Calu3 (cell line): ENCODE measurements at places on chromosomes 2 and 18.

DNA sequence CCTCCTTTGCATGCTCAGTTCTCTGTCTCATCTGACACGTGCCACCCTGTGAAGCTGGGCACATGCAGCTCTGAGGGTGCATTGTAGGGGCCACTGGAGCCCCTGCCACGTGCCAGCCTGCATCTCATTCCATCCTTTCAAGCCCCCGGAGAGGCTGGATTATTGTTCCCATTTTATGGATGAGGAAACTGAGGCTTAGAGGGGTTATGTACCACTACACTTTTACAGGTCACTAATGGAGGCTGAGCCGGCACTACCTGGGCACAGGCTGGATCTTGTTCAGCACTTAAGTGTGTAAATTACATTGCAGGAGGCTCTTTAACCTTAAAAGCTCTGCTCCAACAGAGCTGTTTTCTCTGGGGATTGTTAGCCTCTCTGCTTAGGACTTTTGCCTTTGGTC, 47.5 kb downstream of the KCNIP3 start:
- no peak for DNase-seq

GRCh38 chr2:8159211-8159965, 522.5 kb upstream of the ID2 start:
- DNase-seq = no peak

- no peak for DNase-seq
Measured at GRCh38 chr2:83365476-83365875, 1093.6 kb downstream of the SUCLG1 start.

GRCh38 chr2:127657232-127657595, 11.3 kb downstream of the GPR17 start:
- no peak for DNase-seq

- DNase-seq = no peak
Measured at GRCh38 chr2:217976301-217976700, 26.5 kb downstream of the TNS1 start.

- no peak for DNase-seq
Measured at GRCh38 chr18:8354304-8354703, 254.9 kb upstream of the RAB12 start.

DNA sequence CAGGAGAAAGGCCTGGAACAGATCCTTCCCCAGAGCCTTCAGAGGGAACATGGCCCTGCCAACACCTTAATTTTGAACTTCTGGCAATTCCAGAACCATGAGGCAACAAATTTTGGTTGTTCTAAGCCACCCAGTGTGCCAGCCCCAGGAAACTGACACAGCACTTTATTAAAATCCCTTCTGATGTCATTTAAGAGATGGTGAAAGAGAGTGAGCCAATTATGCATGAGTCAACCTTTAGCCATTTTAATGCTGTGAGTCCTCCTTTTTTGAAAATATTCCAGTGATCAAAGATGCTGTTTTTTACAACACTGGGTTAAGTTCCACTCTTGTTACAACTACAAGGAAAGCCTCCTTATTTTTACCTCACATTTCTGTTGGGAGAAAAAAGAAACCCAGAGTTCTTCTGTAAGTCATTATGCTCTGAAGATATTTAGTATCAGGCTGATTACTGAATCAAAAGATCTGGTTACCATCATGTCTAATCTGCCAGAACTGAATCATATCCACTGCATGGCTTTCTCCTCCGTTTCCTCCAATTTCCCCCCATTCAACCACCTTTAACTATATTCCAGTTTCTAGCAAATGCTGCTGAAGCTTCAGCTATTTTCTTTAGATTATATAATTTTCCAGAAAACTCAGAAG, 235.4 kb downstream of the TXNL1 start:
- no peak for DNase-seq

GRCh38 chr2:184628051-184628450, 29.7 kb downstream of the ZNF804A start:
- no peak for DNase-seq

DNA sequence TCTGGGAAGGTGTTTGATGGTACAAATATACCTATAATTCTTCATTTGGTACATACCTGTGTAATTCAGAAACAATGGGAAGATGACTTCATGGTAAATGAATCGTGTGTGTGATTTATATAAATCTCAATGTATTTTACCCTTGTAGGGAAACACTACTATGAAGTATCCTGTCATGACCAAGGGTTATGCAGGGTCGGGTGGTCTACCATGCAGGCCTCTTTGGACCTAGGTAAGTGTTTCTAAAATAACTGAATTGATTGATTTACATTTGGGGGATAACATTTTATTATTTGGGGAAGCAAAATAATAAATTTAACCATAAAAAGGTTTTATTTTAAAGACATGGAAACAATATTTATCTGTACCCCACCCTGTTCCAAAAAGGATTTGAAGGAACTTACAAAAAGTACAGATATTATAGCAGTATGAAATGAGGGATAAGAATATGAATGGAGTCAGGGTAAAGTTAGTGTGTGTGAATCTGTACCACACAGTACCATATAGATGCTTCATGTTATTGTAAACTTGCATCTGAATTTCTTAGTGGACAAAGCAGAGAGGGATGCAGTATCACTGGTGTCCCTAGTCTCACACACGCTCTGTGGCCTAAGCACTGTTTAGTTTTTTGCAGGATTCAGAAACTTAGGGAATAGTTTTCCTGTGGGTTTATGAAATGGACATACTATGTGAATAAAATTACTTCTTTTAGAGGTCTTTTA, 11.5 kb downstream of the DDX1 start:
- no peak for DNase-seq

DNA sequence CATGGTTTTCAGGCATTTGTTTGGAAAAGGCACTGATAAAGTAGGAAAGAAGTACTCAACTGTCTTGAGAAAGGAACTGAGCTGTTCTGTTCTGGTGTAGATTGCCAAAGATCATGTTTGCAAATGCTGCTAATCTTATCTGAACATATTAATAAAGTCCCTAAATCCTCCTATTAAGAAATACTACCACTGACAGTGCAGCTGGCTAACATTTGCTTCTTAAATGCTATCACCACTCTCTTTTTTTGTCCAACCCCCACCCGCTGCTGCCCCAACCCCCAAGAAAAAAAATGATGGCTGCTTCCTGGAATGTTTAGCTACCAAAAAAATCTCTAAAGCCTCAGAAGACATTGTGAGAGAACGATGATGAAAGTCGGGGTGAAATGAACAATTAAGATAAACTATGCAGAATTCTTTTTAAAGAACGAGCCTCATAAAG, 130.7 kb downstream of the CCBE1 start:
- DNase-seq = no peak

DNA sequence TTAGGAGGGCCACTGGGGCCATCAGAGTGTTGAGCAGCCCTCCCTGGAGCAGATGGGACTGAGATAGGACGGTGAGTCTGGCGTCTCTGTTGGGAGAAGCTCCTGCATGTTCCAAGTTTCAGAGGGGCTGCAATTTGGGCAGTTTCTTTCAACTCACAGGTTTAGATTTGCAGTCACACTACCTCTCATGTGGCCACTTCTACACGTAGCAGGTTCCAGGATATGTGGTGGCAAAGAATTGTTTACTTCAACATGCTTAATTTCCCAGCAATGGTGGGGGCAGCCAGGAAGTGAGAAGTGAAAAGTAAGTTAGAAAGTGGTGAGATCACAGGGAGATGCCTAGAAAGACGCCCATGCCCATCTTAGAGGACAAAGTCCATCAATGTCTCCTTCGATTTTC, 9.3 kb downstream of the NCK2 start:
- no peak for DNase-seq

DNA sequence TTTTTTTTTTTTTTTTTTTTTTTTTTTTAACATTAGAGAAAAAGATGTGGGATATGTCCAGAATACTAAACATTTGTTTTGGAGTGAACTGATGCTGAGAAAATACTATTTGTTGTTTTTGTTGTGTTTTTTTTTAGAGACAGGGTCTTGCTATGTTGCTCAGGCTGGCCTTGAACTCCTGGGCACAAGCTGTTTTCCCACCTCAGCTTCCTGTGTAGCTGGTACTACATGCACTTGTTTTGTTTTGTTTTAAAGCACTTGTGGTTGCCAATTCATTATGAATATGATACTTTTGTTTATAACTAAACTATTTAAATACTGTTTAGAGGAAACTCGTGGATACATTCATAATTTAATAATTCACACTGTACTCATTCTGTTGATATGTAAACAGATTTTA, 33.4 kb upstream of the DYSF start:
- no peak for DNase-seq

- peak; percentile 42 for DNase-seq
Measured at GRCh38 chr2:31467426-31467825, 52.9 kb upstream of the XDH start.

- no peak for DNase-seq
Measured at GRCh38 chr2:140023291-140023690, 1243.1 kb upstream of the NXPH2 start.

- no peak for DNase-seq
Measured at GRCh38 chr2:211367711-211368110, 811.3 kb downstream of the CPS1 start.

DNA sequence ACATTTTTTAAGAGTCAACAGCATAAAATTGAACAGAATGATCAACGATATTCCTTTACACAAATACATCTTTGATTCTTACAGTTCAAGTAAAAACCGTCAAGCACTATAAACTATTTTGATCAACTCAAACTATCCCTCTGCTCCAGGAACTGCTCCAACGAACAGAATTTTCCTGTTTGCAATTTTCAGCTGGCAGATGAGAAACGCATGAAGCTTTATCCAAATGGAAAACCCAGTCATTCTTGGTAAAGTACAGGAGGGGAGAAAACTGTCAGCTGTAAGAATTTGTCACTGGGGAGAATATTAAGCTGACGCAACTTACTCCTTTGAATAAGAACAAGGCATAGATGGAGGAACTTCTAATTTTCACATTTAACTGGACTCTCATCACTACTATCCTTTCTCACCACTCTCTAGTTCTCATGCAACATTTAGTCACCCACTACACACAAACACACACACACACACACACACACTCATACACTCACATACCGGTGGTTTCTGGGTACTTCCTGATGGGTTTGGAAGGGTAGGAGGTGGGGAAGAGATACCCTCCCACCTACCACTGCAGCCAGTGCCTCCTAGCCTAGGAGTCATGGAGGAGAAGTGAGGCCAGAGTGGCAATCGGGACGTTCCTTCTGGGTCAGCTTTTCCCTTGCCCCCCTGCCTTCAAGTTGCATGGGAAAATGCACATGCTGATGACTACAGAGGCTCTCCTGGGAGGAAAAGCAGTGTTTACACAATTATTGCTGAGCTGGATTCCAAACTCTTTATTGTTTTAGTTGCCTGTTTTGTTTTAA, 54.0 kb upstream of the SPATS2L start:
- DNase-seq = no peak

DNA sequence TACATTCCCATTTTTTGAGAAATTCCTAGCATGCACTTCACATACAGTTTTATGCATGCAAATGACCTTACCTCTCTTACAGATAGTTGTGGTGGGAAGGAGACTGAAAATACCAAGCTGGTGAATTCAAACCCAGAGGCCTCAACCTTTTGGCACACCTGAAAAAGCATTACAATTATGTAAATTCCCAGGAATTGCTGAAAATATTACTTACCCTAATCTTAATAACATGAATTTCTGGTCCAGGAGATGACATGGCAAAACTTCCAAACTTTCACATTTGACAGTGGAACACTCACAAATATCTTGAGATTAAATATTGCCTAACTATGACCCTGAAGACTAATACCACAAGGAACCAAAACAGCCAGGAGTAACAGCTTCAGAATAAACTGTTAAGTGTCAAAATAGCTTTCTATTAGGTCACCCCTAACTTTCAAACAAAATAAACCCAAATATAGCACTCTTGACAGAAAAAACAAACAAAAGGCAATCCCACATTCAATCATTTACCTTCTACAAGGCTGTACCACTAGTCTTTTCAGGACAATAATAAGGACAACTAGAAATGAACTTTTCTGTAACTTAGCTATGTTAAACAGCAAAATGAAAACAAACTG, 10.9 kb upstream of the PEX13 start:
- no peak for DNase-seq

DNA sequence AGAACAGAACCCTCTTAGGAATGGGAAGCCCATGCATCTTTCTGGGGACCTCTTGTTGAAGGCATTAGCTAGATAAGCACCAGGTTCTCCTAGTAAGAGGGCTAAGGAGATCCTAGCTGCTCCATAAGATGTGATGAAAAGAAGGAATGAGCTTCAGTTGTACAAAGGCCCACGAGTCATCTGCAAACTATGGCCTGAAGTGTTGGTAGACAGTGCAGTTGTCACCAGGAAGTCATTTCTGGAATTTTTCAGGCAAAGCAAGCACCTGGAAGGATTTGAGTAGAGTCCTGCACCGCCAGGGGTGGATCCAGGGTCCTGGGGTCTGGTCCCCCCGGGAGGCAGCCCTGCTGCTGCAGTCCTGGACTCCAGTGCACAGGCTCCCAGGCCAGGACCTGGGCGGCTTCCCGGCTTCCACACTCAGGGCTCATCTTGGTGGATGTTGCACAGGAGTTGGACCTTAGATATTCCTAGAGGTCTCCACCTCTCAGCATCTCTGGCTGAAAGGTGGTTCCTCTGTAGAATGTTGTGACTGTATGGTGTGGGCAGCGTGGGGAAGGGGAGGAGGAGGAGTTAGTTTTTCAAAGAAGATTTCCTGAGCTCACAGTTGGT, 85.3 kb downstream of the LDLRAD4 start:
- DNase-seq = no peak

- DNase-seq = no peak
Measured at GRCh38 chr2:31049916-31050588, 88.2 kb downstream of the GALNT14 start.

DNA sequence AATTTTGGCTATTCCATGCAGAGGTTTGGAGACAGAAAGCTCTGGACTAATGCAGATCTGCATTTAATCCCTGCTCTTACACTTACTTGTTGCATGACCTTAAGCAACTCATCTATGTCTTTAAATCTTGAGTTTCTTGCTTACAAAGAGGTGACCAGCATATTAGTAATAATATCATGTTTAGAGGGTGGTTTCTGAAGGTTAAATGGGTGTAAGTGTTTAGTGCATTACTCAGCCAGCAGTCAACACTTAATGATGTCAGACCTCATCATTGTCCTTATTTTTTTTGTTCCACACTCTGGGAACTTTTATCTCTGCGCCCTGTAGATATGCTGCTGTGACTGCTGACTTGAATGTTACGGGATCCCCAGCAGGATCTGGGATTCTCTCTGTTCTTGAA, 1.7 kb downstream of the IL1RL1 start:
- DNase-seq = no peak

- no peak for DNase-seq
Measured at GRCh38 chr2:15667809-15668556, 76.3 kb downstream of the DDX1 start.

- no peak for DNase-seq
Measured at GRCh38 chr18:61738042-61738441, 154.8 kb downstream of the RNF152 start.

GRCh38 chr2:143435131-143435530, 305.9 kb downstream of the ARHGAP15 start:
- no peak for DNase-seq

DNA sequence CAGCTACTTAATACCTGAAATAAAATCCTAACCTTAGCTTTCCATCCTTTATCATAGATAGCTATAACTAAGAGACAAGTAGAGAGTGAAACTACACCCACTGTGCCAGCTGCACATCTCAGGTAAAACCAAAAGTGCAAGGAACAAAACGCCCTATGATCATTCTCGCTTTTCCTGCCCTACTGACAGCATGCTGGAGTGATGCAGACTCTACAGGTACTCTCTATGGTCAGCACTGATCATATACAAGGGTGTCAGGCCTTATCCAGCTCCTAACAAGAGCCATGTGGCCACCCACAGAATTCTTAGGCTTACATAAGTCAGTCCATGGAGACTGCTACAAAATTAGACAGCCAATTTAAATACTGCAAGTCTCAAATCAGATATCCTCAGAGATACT, 45.6 kb downstream of the REV1 start:
- no peak for DNase-seq

- DNase-seq = no peak
Measured at GRCh38 chr18:29157905-29158304, 981.0 kb upstream of the CDH2 start.
